ENCODE measurements at places on chromosomes 3 and 15.

- DNase-seq: no peak
These were observed 95.2 kb downstream of the CLDN1 start for GRCh38 chr3:190227064-190227463.

GRCh38 chr3:187434524-187434923 lies 66.3 kb downstream of the RTP4 start:
- no peak for DNase-seq

- no peak for DNase-seq
These were observed 42.5 kb downstream of the EEFSEC start for GRCh38 chr3:128195802-128196201.

GRCh38 chr3:153176197-153176596 lies 14.2 kb downstream of the RAP2B start:
- DNase-seq: no peak

DNA sequence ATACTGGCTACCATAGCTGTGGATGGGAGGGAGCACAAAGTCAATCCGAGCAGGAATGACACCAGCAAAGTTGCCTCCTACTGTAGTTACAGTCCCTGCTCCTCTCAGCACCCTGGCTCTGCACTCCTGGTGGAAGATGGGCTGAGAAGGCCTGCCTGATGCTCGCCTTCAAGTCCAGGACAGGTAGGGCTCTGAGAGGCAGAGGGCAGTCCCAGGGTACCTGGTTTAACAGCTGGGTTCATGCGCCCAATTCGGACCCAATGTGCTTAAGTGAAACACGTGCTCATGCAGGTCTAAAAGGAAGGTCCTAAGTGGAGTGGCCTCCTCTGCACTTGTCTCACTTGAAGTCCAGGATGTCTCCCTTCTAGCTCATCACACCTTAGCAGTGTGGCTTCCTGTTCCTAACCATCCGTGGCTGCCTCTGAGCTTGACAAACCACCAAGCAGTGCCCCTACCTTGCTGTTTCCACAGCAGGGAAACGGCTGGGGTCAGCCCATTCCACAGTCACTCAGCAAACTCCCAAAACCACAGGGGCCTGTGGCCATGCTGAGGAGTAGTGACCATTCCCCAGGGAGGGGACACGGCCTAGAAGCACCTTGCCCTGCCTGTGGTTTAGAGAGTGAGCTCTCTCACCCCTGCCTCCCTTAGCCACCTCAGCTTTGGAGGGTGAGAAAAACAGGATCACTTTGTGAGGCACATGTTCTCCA lies 3.9 kb upstream of the MUSTN1 start:
- DNase-seq: no peak

DNA sequence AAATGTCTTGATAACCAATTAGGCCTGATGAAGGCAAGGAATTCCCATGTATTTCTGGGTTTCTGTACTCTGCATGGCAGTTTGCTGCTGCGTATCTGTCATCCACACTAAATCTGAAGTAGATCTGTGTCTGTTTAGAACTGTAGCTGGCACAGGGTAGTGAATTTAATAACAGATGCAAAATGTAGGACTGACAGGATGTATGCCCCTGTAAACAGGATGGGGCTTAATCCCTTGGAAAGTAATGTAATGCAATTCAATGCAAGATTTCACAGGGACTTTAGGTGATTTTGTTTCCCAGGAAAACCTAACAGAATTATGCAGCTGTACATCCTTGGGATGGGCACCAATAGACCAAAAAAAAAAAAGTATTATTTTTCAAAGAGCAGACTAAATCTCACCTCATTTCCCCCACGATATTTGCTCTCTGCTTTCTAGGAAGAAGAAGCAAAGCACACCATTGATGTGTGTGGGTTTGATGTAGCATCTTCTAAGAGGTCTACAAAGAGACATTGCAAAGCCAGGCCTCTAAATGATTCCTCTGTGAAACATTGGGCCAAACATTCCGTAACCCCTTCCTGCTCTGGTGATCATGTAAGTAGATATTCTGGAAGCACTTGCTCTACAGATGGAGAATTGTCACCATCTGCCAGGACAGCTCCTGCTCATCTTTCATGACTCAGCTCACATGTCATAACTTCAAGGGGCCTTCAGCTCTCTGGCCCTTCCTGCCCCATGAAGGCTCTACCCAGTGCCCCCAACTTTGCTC lies 464.3 kb upstream of the RGMA start:
- DNase-seq: no peak

- DNase-seq: no peak
These were observed 88.4 kb upstream of the OXTR start for GRCh38 chr3:8857720-8858367.

- no peak for DNase-seq
These were observed 36.3 kb downstream of the SERPINI2 start for GRCh38 chr3:167437428-167438139.

GRCh38 chr3:172582712-172583111 lies 59.5 kb upstream of the TNFSF10 start:
- DNase-seq: no peak

GRCh38 chr3:8413337-8413926 lies 88.2 kb upstream of the LMCD1 start:
- no peak for DNase-seq

DNA sequence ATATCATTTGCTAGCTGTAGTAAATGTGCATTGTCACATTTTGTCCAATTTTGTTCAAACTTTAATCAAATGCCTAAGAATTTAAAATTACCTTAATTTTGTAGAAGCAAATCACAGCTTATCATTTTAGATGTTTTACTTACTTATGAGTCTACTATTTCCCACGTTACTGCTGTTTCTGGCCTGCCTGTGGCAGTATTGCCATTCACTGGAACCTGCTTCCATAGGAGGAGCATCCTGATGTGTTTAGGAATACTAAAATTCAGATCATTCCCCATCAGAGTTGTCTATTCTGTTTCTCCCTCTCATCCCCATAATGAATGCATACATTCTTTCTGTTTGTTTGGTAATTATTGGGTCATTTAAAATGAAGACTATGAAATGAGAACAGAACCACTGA lies 119.5 kb upstream of the SNRPN start:
- DNase-seq: no peak
